ENCODE measurements at places on chromosomes 16 and 17.

DNA sequence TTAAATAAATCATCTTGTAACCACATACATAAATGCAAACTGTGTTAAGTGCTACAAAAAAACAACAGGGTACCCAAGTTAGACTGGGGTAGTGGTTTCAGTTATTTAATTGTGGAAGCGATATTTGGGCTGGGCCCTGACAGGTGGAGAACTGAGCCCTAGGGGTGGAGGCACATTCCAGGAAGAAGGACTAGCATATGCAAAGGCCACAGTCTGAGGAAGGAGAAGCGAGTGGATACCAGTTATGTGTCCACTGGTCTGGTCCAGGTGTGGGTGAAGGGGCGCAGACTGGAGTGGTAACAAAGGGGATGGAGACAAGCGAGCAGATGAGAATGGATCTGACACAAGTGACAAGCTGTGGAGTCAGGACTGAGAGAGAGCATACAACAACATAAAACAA lies 22.9 kb downstream of the TXNDC11 start:
- DNase-seq = no peak

DNA sequence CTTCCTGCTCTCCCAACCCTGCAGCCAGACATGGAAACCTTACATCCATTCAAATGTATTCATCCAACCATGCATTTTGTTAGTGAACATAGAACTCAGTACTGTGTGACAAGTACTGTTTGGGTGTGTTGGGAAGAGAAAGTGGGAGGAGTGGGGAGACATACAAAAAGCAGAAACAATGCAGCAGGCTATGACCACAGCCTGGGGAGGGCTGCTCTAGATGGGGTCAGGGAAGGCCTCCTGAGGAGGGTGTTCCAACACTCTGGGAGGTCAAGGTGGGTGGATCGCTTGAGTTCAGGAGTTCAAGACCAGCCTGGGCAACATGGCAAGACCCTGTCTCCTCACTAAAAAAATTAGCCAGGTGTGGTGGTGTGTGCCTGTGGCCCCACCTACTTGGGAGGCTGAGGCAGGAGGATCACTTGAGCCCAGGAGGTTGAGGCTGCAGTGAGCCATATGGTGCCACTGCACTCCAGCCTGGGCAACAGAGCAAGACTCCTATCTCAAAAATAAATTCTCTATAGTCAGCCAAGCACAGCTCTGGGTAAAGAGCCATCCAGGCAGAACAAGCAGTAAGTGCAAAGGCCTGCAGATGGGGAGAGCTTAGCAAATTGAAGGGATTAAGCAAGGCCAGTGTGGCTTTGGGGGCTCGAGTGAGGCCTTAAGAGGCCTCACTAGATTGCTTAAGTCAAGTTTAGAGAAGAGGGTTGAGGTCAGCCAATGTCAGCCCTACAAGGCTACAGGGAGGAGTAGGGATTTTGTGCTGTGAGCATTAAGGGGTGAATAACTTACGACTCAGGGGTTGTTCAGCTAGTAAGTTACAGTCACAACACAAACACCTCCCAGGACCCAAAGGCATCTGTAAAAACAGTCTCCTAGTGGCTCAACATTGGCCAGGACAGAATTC lies 5.5 kb downstream of the SLC13A2 start:
- DNase-seq = no peak

DNA sequence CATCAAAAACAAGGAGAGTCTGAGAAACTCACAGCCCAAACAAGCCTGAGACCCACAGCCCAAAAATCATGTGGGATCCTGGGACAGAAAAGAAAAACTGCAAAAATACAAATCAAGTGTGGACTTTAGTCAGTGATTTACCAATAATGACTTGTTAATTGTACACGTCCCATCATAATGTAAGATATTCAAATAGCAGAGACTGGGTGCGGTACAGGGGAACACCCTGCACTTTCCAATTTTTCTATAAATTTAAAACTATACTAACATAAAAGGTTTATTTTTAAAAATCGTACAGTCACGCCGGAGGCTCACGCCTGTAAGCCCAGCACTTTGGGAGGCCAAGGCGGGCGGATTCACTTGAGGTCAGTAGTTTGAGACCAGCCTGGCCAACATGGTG lies 8.8 kb downstream of the CEP131 start:
- no peak for DNase-seq

- DNase-seq = no peak
Measured at GRCh38 chr16:9099131-9099625, 7.7 kb downstream of the HAPSTR1 start.

DNA sequence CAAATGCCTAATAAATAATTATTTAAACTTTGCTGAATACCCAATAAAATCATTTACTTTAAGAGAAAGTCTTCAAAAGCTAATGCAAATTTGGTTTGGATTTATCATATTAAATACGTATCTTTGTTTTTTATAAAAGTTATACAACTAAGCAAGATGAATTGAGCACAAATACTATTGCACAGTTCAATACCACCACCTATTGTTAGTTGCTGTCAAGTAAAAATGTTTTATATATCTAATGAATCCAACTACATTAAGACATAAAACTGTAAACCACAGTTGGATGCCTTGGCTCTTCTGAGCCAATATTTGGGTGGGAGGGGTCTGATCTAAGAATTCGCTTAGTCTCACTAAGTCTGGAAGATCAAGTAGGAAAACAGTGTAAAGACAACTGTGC lies 7.7 kb downstream of the FBXL20 start:
- no peak for DNase-seq

DNA sequence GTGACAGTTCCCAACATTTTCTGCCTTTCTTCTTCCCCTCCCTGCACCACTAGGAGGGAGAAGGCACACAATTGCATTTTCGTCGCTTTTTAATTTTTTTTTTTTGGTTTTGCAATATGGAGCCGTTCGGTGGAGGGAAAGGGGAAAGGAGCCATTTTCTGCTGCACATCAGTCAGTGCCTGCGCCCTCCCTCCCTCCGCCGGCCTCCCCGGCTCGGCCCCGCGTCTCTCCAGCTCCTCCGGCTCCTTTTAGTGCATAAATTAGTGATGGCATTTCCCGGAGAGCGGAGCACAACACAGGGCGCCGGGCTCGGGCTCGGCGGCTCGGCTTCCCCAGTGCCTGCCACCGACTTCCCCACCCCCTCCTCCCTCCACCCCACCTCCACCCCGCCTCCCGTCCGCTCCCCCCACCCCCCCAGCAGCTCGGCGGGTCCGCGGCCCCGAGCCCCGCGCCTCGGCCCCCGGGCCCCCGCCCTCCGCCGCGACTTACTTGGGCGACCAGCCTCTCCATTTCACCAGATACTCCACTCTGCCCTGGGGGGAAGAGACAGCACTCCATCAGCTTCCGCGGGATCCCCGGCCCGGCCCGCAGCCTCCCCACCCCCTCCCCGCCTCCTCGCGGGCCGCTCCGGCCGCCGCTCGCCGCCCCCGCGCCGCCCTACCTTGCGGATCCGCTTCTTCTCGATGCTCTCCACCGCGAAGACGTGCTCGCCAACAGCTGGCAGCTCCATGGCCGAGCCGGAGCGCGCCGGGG lies 542 bp downstream of the CBX4 start:
- no peak for DNase-seq

- no peak for DNase-seq
Measured at GRCh38 chr16:68355447-68356248, 44.8 kb downstream of the PRMT7 start.

GRCh38 chr17:61205401-61205800 lies 194.2 kb upstream of the TBX2 start:
- DNase-seq = no peak

DNA sequence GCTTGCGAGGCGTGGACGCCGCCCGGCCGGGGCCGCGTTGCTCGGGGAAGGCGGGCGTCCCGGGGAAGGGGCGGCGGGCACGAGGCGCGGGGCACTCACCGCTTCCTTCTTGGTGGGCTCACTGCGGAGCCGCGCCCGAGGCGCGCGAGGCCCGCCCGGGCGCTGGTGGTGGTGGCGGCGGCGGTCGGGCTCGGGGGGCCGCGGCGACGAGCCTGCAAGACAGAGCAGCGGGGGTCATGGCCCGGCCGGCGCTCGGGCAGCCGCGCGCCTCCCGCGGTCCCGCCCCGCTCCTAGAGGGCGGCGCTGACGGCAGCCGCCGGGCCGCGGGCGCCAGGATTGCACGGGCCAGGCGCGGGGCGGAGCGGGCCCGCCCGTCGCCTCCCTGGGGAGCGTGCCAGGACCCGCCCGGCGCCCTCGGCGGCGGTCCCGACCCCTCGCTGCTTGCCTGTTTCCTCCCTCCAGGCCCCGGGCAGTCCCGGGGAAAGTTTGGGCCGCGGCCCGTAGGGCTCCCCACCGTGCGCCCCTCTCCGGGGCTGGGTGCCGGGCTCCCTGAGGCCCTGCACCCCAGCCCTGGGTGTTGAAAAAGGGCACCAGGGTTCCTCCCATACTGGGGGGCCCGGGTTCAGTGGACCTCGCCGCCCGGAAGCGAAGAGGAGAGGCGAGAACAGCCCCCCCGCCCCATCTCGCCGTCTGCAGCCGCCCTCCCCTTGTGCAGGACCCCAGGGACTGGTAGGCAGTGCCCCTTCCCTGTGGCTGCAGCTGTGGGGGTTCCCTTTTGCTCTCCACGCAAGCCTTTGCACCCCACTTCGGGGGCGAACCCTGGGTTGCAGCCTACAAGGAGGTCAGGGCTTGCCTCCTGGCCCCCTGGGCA lies at the start of gene C16orf74:
C16orf74 (minus strand) TSS at position 270 of the 871 bp plus-strand sequence. CDS start 15,879 bp downstream, outside the sequence.
- no peak for DNase-seq

DNA sequence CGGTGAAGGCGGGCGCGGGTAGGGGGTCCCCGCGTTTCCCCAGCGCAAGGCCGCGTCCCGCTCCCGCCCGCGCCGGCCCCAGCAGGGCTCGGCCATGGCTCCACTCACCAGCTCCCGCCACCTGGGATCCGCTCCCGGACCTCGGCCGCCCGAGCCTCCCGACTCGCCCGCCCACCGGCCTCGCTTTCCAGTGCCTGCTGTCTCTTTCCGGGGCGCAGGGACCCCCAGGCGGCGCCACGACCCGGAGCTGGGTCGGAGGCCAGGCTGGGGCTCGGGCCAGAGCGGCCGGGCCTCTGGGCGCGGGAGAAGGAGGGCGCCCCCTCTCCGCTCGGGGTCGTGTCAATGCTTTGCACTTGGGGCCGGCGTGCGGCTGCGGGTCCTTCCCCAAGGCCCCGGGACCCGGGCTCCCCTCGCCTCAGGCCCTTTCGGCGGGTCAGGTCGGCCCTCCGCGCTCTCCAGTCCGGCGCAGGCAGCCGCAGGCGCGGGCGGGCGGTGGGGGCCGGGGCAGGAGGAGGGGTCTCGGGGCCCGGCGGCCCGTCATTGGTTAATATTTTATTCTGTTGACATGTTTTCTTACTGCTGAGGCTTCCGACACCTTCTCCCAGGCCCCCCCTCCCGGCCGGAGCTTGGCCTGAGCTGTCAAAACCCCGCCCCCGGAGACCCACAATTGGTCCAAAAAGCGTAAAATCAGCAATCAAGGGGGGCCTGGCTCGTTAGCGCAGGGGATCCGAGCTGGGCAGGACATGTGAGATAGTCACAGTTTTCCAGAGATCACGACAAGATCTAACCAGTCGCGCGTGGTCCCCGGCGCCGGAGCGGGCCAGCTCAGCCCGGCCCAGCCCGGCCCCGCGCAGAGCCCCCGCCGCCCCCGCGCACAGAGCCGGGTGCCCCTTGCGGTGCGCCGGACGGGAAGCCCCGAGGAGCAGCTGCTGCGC lies at the start of gene TBX2:
TBX2 (plus strand) TSS at position 713 of the 935 bp plus-strand sequence. CDS start 334 bp downstream, outside the sequence.
- DNase-seq = no peak

GRCh38 chr17:7582396-7583252 lies 1.0 kb upstream of the MPDU1 start:
- DNase-seq = no peak

DNA sequence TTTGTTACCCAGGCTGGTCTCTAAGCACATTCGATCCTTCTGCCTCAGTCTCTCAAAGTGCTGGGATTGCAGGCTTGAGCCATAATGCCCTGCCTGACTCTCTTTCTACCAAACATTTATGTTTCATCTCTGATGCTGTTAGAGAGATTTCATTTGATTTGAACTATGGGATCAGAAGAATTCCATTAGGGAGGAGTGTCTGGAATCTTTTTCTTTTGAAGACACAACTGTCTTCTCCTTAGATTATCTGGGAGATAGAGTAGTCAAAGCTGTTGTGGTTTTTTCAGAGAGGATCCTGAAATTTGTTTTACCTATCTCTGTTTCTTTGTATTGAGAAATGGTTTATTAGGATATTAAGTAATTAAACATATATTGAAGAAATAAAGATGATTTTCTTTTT lies 29.4 kb downstream of the WIPF2 start:
- no peak for DNase-seq

- no peak for DNase-seq
Measured at GRCh38 chr17:41891135-41892020, 26.2 kb upstream of the KLHL11 start.

DNA sequence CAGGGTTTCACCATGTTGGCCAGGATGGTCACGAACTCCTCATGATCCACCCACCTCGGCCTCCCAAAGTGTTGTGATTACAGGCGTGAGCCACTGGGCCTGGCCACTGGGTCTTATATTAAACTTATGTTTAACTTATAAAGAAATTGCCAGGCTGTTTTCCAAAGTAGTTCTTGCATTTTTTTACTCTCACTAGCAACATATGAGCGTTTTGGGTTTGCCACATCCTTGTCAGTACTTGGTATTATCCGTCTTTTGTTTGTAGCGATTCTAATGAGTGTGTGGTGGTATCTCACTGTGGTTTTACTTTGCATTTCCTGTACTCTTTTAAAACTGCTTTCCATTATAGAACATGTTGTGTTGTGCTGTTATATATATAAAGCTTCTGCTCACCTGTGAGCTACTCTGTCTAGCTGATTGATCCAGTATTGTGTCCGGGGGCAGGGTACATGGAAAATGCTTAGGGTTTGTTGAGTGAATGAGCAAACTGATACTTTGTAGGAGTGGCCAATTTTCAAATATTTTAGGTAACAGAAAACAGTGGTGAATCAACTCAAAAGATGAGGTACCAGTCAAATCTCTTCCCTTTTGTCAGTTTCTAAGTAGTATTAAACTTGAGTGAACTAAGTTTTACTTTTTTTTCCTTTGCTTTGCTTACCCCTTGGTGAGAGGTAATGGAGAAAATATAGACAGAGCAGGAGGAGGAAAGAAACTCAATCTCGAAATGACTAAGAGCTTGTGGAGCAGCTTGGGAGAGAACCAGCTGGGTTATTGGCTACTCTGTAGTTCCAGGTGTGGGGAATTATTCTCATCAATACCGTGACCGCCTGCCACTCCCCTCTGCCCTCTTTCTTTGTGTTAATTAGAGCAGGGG lies 75.8 kb downstream of the PITPNC1 start:
- DNase-seq = no peak

DNA sequence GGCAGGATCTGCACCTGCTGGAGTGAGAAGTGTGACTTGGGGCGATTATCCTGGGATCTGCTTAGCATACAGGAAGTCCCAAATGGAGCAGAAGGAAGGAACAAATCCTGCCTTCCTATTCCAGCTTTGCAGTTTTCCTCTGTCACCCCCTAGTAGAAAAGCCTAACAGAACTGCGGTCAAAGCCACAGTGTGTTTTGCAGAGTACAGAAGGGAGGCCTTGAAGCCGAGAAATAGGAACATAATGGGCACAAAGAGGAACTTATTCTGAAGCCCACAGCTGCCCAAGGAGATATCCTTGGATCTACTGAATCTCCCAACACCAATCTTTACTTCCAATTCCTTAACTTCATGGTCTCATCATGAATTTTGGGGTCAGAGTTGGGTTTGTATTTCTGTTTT lies 8.5 kb downstream of the KRTAP1-5 start:
- no peak for DNase-seq
